ENCODE measurements at places on chromosomes 1 and 21.

DNA sequence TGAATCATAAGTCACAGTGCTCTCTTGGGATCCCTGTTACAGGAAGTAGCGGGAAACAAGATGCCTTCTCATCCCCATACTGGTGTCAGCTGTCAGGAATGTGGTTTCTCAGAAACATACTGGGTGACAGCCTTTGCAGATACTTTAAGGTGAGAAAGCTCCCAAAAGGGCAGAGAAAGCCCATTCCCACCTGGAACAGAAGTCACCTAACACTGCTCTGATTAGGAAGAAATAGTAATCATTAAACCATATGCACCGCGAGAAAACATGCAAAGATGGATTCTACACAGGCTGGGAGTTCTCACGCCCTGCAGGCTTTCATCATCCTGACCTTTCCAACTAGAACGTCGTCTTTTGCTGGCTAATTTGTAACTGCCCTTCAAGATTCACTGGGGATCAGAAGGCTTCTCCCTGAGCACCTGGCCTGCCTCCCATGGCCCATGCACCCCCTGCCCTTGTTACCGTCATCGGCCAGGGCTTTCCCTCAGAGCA lies 46.2 kb upstream of the SLC44A3 start:
- no peak for DNase-seq

- no peak for DNase-seq
Observed at GRCh38 chr1:200710166-200710565, 28.5 kb upstream of the CAMSAP2 start.

DNA sequence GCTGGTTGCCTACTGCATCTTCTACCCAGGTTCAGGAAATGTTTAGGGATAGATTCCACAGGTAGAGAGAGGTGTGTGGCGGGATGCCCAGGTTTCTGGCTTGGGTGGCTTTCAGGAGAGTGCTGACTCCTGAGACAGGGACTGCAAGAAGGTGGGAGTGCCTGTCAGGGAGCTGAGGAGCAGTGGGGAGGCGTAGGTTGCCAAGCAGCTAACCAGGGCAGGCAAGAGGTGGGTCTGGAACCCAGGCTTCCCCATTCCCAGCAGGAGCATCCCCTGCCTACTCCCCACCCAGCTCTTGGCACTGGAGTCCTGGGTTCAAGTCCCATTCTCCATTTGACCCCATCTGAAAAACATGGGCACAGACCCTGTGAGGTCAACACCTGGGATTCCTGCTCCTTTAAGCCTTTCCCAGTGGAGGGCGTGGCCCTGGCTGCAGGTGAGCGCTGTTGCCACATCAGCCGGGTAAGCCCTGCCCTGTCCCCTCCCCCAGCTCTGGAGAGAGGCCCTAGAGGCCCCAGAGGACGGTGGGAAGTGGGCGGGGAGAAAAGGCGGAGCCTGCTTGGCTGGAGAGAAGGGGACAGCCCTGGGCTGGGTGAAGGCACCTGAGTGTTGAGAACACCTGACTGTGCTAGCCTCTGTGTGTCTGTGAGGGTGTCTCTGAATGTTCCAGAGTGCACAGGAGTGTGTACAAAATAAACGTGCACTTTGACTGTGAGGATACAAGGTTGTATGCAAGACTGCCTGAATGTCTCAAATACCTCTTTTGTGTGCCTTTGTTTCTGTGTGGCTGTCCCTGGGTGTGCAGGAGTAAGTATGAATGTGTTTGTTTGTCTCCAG lies 14.0 kb upstream of the SYNC start:
- no peak for DNase-seq

DNA sequence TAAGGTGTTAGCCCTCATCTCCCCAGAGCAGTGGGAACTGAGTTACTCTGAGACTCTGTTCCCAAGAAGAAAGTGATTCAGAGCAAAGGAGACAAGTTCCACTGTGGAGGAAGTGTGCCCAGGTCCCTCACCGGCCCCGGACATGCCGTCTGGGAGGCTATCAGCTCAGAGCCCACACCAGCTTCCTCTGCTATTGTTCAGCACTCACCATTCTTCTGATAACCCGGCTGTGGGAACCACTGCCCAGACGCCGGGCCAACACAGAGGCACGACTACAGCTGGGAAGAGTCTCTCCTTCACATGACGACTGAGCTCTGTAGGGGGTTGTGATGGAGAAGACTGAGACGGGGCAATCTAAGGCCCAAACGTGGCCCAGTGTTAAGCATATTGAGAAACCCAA lies 34.2 kb upstream of the GJA5 start:
- no peak for DNase-seq

DNA sequence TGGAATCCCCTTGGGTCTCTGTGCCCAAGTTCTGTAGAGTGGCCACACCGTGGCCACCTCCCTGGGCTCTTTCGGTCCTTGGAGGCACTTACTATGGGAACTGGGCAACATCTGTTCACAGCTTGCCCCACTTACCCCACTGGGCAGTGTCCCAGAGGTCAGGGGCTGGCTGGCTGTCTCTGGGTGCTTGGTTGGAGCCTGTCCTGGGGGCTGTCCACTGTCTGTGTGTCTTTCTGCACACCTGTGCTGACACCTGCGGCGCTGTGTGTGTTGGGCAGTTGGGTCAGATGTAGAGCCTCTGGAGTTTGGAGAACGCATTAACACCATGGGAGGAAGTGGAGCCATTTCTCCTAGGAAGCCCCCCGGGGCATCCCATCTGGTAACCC lies 1.3 kb upstream of the TMEM54 start:
- no peak for DNase-seq

- no peak for DNase-seq
Observed at GRCh38 chr21:38861989-38862683, 56.4 kb downstream of the ETS2 start.

DNA sequence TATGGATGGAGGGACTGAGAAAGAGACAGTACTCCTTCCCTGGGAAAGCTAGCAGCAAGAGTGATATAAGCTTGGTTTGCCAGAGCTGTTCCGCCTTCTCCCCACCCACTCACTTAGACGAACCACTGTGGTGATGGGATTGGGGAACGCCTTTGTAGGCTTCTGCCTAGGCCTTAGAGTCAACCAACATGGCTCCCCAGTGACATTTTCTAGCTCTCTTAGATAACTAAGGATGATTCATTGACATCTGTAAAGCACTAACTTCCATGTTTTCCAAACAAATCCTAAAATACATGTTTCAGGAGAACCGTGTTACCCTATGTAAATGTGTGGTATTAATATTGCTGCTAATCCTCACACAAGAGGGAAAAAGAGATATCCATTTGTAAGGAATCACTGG lies 21.6 kb upstream of the SSX2IP start:
- DNase-seq: no peak

DNA sequence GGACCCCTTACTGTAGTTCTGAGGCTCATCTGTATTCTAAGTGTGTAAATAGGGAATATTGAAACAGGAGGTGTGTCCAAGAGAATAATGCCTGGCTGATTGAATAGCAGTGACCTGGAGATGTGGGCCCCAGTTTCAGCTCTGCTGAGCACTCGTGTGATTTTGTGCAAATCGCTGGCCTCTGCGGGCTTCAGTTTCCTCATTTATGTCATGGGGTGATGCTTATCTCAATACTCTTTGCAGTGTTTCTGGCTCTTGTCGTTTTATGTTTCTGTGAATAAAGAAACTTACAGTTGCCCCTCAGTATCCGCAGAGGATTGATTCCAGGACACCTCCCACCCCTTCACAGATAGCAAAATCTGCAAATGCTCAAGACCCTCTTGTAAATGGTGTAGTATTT lies 5.0 kb downstream of the COG2 start:
- DNase-seq: no peak

DNA sequence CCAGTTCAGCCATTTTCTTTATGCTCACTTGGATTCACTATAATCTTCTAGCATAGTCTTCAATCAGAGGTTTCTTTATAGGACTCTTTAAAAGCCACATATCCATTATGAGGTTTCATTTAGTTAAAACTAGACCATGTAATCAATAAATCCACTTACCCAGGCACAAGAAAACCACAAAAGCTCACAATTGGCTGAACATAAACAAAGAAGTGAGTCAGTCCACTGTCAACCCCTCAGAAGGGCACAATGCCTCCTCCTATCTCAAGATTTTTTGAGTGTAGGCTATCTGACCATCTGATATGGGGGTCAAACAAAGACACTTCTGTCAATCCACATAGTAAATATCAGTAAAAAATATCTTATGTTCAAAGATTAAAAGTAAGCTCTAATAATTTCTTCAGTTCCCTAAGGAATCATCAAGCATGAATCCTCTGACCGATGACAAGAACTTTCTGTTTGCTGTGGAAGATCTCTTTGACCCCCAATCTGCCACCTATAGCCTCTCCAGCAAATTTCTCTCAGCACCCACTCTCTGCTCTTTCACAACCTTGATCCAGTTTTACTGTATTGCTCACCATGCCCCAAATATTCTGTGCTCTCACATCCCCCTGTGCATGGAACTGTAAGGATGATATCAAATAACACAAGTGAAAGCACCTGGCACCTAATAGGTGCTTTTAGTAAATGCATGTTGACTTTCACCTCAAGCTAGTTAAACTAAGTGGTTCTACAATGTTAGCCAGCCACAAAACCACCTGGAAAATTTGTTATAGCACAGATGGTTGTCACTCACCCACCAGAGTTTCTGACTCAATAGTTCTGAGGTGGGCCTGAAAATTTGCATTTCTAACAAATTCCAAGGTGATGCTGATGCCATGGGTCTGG lies 16.7 kb downstream of the RAB3B start:
- no peak for DNase-seq

- no peak for DNase-seq
Observed at GRCh38 chr1:33338440-33339211, 17.7 kb upstream of the A3GALT2 start.

DNA sequence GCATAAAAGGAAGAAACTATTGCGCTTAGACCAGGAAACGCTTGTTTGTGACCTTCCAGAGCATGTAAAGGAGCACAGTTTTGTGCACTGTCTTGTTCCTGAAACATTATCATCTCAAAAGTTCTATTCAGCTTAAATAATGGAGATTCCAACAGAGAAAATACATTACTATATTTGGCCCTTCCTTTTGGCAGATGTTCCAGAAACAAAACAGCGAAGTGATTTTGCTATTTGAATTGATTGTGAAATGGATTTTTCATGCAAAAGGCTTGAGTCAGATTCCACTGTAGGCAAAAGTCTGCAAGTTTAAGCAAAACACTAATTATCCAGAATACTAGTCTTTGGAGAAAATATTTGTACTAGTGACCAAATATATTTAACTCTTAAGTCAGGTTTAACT lies 80.3 kb upstream of the PTBP2 start:
- no peak for DNase-seq

- DNase-seq: no peak
Observed at GRCh38 chr1:198326915-198327314, 170.1 kb downstream of the NEK7 start.

DNA sequence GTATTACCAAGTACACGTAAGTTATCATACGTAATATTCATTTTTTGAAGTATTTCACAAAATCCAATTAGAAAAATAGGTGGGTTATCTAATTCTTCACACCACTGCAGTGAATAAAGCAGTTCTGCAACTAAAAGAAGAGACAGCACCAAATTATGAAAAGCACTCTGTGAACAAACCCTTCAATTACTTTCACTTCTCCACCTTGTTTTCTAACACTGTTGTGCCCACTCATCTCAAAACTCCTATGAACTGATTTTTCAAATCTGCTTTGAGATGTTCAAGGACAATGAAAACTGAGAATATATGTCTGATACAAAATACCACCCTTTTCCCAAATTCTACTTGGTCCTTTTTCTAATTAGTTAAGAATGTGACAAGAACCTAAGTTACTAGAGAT lies 39.4 kb downstream of the LTN1 start:
- no peak for DNase-seq

DNA sequence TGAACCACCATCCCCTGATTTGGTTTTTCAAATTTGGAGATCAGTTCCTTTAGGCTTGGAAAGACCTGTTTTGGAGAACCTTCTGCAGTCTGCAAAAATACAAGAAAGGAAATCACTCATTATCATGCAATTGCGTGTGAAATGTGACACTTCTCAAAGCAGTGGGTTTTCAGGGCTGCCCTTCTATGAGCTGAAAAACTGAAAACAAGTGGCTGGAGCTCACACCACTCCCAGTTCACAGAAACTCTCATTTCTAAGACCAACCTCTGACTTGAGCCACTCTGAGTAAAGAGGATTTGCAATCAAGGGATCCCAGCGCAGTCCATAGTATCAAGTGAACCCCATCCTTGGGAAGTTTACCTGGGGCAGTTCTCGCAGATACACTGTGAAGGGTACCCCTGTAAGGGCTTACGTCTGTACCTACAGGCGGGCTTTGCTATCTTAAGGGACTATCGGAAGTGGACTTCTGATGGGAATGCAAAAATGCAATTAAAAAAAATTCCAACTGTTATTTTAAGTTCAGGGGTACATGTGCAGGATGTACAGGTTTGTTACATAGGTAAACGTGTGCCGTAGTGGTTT lies 12.8 kb downstream of the SH2D1B start:
- no peak for DNase-seq

GRCh38 chr1:74579425-74579824 lies 67.0 kb upstream of the LRRC53 start:
- no peak for DNase-seq

DNA sequence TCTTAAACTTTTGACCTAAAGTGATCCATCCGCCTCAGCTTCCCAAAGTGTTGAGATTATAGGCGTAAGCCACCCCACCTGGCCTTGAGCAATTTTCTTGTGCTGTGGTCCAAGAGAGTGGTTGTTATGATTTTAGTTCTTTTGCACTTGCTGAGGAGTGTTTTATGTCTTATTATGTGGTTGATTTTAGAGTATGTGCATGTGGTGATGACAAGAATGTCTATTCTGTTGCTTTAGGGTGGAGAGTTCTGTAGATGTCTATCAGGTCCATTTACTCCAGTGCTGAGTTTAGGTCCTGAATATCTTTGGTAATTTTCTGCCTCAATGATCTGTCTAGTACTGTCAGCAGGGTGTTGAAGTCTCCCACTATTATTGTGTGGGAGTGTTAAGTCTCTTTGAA lies 11.2 kb upstream of the S100B start:
- DNase-seq: no peak

GRCh38 chr1:42720868-42721267 lies 19.2 kb downstream of the CLDN19 start:
- DNase-seq: no peak

GRCh38 chr1:43509740-43510375 lies 20.8 kb upstream of the PTPRF start:
- DNase-seq: no peak

DNA sequence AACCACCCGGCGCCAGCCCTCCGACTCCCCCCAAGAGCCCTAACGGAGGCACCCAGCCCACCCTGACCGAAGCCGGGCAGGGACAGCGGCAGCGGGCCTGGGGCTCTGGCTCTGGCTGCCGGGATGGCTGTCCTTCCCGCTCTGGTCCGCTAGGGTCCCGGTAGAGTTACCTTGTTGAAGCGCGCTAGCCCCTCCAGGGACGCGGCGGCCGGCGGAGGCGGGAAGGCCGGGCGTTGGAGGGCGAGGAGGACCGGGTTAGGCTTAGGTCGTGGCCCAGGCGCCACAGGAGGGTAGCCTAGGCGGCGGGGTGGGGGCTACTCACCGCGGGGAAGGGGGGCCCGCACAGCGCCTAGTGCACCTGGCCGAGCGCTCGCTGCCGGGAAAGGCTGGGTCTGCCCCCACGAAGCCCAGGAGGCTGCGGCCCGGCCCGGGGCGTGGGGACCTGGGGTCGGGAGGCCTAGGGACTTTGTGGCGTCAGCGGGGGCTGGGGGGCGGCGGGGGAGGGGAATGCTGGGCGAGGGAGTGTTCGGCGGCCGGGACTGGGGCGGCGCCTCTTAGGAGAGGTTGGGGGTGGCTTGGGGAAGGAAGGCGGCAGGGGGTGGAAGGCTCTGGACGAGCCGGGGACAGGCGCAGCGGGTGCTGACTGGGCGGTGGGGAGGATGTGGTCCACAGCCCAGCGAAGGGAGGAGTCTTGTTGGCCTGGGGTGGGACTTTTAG lies at the start of gene TRIM17:
Gene TRIM17, minus strand, starts transcription at position 645 of the 717 bp plus-strand sequence. CDS start 1,789 bp downstream, outside the sequence.
- no peak for DNase-seq

All from T-helper 22 cell (primary cell).